ENCODE measurements at places on chromosomes 4 and X.

DNA sequence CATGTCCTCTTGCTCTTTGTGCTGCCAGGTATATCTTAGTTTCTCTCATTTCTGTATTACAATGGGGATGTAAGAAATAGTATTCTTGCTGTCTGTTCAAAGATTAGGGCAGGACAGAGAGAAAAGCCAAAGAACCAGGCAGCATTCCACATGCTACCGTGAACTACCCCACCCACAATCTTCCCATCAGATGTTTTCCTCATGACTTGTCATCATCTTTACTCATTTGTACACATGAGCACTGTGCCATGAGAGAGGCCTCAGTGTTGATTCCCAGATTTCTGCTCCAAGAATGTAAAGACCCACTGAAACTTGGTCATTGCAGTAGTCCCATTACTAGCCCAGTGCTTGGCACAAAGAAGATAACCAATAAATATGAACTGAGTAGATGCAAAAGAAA lies 354.6 kb upstream of the RASGEF1B start:
- no peak for DNase-seq

DNA sequence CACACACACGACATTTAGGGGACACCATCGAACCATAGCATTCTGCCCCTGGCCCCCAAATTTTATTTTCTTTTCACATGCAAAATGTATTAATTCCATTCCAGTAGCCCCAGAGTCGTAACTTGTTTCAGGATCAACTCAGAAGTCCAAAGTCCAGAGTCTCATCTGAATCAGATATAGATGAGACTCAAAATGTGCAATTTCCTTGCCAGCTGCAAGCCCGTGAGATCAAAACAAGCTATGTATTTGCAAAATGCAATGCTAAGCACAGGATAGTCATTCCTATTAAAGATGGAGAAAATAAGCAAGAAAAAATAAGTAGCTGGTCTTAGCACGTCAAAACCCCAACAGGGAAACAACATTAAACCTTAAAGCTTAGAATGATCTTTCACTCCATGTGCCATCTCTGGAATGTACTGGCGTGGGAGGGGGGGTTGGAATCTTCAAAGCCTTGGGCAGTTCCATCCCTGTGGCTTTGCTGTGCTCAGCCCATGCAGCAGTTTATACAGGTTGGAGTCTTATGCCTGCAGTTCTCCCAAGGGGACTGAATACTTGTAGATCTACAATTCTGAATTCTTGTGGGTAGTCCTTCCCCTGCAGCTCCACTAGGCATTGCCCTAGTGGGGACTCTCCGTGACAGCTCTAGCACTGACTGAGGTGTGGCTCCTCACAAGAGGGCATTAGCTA lies 47.7 kb upstream of the SYTL5 start:
- no peak for DNase-seq

DNA sequence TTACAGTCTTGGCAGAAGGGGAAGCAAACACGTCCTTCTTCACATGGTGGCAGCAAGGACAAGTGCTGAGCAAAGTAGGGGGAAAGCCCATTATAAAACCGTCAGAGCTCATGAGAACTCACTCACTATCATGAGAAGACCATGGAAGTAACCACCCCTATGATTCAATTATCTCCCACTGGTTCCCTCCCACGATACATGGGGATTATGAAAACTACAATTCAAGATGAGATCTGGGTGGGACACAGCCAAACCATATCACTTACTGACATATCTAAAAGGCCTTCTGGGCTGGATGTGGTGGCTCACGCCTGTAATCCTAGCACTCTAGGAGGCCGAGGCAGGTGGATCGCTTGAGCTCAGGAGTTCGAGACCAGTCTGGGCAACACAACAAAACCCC lies 117.1 kb upstream of the USP9X start:
- DNase-seq = no peak

DNA sequence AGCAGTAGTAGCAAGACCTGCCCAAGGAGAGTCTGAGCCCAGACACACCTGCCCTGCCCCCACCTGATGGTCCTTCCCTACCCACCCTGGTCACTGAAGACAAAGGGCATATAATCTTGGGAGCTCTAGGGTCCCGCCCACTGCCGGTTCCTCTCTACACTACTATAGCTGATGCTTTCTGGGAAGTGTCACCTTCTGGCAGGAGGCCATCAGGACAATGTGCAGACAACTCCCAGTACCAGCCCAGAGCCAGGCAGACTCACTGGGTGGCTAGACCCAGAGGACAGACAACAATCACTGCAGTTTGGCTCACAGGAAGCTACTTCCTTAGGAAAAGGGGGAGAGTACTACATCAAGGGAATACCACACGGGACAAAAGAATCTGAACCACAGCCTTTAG lies 312.7 kb downstream of the SPRY1 start:
- no peak for DNase-seq

DNA sequence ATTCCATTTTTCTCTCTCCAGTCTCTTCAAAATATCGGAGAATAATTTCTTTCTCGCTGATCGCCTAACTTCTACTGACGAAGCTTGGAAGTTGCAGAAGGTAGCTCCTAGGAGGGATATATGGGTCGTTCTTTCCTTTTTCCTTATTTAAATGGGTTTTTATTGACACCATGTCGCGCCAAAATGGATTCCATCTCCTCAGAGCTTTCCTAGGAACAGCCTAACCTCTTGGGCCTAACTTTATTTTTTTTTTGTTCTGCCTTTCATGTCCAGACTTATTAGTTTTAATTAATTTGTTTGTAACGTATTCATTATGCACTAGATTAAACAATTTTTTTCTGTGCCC lies 359.4 kb upstream of the ZCCHC13 start:
- no peak for DNase-seq

- DNase-seq = no peak
Observed at GRCh38 chr4:186149872-186150271, 41.5 kb upstream of the CYP4V2 start.

- DNase-seq = no peak
Observed at GRCh38 chrX:131988236-131988635, 34.9 kb upstream of the STK26 start.

DNA sequence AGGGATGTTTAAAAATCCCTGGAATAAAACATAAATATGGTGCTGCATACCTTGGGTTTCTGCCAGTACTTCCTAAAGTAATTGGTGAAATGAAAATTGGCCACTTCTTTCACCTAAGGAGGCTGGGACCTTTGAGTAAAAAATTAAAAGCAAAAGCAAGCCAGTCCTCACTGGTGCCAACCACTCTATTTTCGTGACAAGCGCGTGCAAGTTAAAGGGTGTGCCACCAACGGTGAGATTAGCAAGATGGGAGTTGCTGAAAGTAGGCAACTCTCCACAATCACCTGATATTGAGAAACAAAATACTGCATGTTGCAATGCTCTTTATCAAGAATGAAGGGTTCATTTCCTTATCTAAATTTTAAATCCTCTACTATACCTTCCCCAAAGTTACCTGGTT lies 19.7 kb upstream of the RTL9 start:
- DNase-seq = no peak

DNA sequence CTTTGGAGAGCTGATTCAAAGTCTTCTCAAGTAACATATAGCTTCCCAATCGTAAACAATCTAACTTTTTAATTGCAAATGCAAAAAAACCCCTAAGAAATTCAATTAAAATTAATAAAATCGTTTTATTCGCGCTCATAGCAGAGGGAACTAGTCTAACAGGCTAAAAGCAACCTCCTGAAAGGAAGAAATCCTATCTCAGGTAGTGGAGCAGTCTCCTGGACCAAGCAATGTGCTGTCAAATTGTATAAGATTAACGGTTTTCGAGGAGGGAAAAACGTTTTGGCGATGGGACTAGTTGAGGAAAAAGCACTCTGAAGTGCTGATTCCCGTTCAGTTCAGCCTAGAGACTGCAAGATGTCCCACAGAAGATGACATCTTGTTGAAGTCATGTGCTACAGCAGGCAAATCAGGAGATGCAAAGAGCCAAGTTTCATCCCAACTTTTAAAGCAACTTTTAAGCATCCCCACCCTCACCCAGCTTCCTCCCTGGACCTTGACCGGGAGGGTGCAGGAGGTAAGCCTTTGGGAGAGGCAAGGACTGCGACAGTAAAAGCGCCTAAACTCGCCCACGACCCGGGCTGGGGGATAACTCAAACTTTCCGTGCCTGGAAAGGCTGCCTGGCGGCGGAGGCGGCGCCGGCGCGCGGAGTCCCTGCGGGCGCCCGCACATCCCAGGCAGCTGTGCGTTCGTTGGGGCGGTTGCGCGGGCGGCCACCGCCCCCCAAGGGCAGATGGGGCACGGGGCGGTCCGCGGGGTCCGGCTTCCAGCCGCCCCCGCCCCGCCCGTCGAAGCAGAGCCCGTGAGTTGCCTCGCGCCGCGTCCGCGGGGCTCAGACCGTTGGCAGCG lies 784 bp downstream of the MAP7D3 start:
- DNase-seq = no peak

DNA sequence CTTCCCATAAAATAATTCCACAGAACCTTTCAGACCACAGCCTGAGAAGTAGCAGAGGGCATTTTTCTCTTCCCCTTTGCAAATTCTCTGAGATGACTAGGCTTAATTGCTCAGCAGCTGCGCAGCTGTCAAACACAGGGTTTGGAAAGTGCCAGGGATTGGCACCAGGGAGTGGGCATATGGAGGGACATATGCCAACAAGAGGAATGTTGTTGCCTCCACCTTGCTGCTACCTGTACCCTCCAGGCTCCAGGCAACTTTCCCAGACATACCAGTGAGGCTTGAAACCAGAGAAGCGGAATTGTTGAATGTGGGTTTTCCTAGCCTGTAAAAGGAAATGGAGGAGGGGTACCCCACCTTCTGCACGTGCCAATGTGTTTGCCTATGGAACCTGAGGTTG lies 256.2 kb upstream of the GPR101 start:
- DNase-seq = no peak
